HuH-7 (cell line): ENCODE measurements at places on chromosomes 16 and 17.
A peak's percentile ranks its signal among the peaks of the same experiment; 100 is the strongest.

DNA sequence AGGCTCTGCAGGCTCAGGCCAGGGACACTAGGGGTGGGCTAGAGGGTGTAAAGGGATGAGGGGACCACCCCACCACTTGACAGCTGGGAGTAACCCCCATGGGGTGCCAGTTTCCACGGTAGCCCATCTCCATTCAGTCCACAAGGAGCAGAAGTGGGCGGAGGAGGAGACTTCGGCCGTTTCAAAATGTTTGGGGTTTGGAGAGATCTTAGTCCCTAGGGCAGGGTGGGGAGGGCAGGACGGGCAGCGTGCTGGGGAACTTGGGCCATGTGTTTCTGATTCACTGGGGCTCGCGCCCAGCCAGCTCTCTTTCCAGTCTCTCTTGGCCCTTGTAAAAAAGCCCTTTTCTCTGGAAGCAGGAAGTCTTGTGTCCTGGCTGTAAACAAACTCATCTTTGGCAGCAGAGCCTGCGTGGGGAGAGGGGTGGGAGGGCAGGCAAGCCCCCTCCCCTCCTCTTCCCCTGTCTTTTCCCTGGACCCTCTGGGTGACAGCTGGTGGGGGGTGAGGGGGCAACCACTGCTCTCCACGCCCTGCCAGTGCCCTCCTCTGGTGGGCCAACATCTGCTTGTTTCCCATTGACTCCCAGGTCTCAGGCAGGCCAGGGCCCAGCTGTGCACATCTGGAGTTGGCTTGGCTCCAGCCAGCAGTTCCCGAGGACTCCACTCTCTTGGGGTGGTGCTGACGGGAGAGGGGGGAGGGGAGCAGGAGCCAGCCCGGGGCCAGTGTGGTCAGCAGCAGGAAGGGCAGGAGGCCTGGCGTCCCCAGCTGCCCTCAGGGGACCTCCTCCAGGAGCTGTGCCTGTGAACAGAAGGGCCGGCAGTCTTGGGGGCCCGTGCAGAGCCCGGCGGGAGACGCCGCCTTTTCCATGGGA, 8.1 kb downstream of the CYGB start:
- no peak for DNase-seq

DNA sequence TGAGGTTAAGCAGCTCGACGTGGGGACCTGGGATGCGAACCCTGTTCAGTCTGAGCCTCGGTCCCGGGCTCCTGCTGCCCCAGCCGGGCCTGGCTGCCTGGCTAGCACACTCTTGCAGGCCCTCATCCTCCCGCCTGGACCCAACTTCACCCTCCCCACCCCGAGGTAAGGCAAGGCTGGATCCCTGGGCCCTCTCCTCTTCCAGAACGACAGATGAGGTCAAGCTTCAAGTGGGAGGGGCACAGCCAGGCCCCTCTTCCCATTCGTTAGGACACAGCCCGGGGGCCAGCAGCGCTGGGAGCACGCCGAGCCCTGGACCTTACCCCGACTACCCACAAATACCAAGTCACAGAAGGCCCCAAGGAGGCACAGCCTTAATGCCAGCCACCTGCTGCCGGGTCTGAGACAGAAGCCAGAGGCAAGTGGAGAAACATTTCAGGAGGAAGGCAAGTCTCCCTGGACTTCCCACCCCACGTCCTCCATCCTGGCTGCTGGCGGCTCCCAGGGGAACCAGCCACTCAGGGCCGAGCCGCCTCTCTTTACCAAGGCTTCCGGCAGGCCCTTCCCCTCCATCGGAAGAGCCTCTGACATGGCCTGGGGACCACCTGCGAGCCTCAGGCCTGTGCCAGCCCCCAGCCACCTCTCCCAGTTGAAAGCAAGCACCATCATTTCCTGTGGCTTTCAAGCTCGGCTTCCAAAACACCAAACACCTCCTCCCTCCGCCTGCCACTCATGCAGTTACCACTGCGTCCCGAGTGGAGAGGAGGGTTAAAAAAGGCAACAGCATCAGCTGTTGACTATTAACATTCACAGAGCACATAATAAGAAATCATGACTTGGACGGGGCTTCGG, 59.9 kb downstream of the RPH3AL start:
- DNase-seq, result no peak

GRCh38 chr16:21584817-21585216, 14.6 kb upstream of the METTL9 start:
- DNase-seq, result no peak

DNA sequence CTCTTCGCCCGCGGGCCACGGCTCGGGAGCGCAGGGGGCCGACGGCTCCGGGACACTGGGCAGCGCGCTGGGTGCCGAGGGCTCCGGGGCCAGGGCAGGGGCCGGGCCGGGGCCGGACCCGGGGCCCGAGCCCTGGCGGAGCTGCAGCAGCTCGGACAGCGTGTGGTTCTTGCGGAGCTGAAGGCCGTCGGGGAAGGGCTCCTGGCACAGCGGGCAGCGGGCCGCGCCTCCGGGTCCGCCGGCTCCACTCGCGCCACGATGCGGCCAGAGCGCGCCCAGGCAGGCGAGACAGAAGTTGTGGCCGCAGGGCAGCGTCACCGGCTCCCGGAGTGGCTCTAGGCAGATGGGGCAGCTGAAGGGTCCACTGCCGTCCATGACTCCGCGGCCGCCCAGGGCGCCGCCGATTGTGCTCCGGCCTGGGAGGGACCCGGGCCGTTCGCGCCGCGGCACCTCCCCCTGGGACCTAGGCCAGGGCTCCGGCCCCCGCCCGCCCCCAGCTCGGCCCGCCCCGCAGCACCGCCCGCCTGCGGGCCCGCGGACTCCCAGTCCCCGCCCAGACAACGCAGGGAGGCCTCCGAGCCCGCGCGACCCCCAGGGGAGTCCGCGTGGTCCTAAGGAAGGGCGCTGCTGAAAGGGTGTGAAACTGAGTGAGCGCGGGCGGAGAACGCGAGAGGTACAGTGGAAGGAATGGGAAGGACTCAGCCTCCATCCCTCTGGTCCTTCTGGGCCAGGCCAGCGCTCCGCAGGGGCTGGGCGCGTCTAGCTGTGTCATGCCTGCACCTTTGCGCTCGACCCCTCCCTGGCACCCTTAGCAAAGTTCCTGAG, at the start of gene TRIM47:
TSS of gene TRIM47 (minus strand) at position 408 of the 825 bp plus-strand sequence. CDS start at position 375, 33 bp downstream.
- DNase-seq, result peak; percentile 76

DNA sequence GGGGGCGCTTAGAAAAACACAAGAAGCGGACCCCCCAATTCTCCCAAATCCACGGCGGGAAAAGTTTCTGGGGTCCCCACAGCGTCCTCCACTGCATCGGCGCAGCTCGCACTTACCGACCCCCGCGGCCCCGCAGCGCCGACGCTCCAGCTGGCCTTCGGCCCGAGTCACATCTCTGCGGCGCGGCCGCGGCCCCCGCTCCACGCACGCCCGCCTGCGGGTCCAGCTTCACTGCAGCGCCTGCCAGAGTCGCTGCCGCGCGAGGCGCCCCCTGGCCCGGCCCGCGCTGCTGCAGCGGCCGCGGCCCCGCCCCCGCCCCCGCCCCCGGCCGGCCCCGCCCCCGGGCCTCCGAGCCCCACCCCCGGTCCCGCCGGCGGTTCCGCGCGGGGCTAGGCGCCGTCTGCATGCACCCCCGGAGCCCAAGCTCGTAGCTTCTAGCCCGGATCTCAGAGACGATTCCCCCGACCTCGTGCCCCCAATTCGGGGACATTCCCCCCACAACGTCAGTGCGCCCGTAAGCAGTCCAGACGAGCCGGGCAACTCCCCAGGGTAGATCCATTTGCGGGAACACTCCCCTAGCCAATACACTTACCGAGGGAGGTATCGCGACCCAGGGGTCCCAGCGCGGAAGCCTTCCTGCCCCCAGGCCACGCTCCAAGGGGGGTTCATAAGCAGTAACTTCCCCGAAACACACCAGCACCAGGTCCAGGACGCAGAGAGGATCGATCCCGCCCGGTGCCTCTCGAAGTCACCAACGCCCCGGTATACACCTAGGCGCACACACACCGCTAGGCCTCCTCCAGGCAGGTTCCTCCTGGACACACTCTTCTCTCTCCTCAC, at the start of gene GPRC5B:
TSS of gene GPRC5B (minus strand) at position 238 of the 840 bp plus-strand sequence. CDS start 12,003 bp downstream, outside the sequence.
- peak; percentile 71 for DNase-seq

GRCh38 chr17:58378733-58379510, 26.9 kb upstream of the SUPT4H1 start:
- DNase-seq, result no peak

DNA sequence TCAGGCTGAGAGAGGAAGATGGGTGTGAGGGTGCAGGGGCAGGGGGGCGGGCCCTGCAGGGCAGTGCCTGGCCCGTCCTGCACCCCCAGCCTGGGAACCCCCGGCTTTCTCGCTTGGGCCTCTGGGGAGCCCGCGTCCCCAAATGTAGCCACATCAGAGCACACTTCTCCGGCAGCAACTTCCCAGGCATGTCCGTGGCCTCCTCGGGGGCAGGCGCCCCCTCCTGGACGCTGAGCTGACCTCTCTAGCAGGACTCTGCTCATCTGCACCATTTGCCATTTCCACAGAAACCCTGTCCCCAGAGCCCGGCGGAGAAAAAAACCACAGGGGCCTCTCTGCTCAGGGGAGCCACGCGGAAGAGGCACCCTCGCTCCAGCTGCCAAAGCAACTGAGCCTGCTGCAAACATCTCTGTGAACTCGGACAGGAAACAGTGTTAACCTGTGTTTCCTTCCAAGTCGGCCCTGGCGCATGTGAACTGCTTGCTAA, 63.4 kb downstream of the KLHDC4 start:
- DNase-seq, result peak; percentile 98

GRCh38 chr17:37212179-37212578, 163.6 kb upstream of the C17orf78 start:
- DNase-seq, result no peak

DNA sequence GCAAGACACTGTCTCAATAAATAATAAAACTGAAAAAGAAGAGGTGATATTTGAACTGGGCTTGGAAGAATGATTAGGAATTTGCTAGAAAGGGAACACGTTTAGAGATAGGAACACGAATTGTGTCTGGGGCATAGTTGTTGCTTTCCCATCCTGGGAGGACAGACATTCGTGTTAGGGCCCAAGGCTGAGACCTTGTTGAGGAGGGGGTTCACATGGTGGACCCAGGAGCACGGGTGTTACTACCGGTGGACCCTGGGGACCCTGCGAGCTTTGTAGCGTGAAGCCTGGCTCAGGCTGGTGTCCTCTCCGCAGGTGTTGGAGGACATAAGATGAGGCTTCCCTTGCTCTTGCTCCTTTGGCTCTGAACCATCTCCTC, 1.2 kb downstream of the ACSF3 start:
- no peak for DNase-seq

GRCh38 chr17:61279476-61280145, 120.0 kb upstream of the TBX2 start:
- DNase-seq, result no peak

GRCh38 chr16:88649195-88649923, 1.5 kb downstream of the CYBA start:
- no peak for DNase-seq

DNA sequence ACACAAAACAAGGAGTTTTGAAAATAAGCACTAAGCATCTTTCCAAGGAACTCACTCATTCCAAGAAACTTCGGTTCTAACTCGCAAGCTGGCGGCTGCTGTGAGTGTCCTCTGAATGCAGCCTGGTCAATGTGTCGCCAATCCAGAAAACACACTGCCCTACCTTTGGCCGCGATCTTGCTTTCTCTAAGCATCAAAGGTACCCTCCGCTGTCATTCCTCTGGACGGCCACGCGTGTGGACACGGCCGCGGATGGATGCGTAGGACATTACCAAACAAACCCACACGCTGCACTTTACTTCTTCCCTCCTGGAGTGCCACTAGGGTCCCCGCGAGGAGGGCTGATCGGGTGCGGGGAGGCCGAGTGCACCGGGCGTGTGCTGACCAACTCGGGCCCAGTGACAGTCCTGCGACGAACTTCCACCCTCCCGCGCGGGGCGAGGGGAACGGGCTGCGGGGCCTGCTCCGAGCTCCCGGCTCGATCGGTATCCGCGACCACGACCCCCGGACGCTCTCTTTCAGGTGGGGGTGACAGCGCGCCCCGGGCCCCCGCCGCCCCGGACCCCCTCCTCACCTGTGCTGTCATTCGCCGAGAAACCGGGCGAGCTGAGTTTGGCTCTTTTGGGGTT, 1.1 kb downstream of the CREBBP start:
- peak; percentile 39 for DNase-seq

DNA sequence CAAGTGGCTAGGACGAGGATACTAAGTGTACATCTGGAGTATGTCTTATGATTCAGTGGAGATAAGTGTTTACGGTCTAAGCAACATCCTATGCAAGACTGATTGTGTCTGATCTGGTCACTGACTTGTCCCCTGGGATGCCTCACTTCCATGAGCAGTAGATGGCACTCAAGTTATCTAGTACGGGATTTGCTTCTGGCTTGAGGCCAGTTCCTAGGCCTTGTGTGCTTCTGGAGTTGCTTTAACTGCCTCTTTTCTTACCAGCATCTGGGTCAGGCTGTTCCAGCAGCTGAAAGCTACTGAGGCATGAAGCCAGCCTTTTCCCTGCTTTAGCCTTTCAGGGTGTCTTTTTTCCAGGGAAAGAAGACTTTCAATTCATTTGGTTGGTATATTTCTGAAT, 23.0 kb downstream of the SUPT6H start:
- peak; percentile 44 for DNase-seq

DNA sequence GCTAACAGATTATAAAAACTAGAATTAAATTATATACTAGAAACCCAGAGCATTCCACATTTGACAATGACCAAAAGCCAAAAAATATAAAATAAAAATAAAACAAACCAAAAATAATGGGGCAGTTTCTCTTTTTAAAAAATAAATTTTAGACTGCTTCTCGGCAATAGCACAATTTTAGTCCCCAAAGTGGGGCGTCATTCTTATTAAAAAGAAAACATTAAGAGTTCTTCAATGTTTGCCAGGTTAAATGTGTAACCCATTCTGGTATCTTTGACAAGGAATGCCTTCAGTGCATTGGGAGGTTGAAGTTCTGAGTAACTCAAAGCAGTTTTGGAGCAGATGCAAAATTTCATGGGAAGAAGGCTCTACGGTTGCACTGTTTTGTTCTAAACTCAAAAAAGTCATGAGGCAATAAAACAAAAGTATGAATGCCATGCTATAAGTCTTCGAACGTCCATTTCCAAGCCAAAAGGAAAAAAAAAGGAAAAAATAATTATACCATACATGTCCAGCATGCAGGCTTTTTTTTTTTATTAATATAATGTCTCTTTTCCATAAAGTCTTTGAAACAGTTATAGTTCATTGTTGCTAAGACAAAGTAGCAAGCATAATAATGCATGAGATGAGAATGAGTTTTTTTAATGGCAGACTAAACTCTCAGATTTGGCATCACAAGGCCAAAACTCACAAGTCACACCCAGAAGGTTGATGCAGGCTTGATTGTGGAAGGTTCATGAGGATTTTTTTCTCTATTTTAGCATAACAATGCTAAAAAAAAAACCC, 3.1 kb downstream of the MAF start:
- no peak for DNase-seq

DNA sequence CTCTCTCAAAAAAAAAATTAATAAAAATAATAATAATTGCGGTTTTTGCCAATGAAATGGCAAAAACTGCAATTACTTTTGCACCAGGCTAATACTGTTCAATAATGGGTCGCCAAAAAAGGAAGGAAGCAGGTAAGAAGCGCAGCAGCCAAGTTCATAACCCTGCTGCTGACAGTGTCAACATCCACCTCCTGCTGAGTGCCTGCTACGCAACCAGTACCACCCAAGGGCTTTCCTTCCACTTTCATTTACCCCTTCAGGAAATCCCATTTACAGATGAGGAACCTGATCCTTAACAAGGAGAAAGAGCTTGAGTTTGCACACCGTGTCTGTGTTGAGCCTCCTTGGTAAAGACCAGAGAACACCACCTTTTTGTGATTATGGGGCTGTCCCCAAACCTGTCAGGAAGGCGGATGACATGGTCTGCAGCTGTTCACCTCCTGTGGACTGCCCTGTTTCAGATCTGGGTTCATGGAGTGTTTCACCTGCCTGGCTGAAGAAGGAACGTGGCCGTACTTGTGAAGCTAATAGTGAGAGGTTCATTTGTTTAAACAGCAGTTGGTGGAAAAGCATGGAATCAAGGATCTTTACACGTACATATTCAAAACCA, 378.0 kb downstream of the SLC39A11 start:
- DNase-seq, result no peak
